Sciatic nerve (tissue), 2 donors: ENCODE measurements at places on chromosomes 3 and 15. TPM values are rescaled to one million over a fixed set of nuclear protein-coding genes. Genes with fewer than 3 reads are reported as not detected.

- no peak for DNase-seq
Measured at GRCh38 chr3:2774481-2775249, 335.5 kb downstream of the IL5RA start.

GRCh38 chr15:51600114-51600513 is 22.5 kb downstream of the DMXL2 start:
- no peak for DNase-seq

DNA sequence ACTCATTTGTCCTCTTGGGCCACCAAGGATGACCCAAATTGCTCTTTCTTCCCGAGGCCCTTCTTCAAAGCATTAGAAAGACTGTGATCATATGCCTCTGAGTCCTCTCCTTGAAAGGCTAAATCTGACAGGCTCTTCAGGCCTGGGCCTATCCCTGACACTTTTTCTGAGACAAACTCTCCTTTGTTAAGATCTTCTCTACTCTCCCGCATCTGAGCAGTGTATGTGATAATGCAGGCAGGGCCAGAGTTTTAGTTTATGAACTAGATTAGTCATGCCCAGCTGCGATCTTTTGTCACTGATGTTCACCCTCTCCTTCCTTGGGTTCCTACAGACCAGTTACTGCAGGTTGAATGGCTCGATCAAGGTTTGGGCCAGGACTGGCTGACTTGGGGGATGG is 39.2 kb downstream of the MASP1 start:
- no peak for DNase-seq

DNA sequence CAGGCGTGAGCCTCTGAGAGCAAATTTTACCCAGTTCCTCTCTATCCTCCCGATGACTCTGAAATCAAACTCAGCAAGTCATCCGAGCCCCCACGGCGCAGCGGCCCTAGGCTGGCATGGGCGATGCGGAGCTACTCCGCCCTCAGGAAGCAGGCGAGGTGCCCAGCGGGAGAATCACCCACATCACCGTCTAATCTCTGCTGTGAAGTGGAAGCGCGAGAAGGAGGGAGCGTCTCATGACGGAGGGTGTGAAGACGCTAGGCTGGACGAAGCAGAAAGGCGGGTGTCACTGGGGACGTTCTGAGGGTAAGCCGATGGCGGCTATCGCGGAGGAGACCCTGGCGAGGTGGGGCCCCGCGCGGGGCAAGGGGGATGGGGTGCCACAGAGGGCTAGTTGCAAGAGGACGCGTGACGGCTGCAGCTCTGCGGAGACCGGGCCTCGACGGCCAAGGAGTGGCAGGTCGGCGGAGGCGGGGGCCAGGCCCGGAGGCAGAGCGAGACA is 9.1 kb upstream of the GNAI2 start:
- DNase-seq: no peak

DOCK3 gene
- total RNA-seq: 6.2 TPM

DNA sequence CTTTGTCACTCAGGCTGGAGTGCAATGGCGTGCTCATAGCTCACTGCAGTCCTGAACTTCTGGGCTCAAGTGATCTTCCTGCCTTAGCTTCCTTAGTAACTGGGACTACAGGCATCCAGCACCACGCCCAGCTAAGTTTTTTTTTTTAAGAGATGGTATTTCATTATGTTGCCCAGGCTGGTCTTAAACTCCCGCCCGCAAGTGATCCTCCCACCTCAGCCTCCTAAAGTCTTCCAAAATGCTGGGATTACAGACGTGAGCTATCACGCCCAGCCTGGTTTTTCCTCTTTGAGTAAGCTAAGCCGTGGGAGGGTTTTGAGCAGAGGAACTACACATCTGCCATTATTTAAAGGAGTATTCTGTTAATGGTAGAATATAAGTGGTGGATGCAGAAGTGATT is 7.4 kb upstream of the LRRFIP2 start:
- no peak for DNase-seq

DNA sequence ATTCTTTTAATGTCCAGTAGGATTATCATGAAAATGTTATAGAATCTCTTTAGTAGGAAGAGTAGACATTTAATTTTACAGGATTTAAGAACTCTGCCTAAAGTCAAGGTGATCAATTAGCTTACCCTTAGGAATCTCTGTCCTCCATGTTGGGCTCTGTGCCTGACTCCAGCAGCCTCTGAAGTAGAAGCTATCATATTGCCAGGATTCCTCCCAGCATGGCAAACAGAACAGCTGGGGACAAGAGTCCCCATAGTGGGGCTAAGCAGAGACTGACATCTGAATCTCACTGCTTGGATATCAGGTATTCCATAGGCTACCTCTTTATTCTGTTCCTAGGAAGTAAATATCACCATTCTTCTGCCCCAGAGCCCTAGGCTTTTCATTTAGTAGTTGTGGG is 1.5 kb downstream of the SLC15A2 start:
- DNase-seq: no peak

DNA sequence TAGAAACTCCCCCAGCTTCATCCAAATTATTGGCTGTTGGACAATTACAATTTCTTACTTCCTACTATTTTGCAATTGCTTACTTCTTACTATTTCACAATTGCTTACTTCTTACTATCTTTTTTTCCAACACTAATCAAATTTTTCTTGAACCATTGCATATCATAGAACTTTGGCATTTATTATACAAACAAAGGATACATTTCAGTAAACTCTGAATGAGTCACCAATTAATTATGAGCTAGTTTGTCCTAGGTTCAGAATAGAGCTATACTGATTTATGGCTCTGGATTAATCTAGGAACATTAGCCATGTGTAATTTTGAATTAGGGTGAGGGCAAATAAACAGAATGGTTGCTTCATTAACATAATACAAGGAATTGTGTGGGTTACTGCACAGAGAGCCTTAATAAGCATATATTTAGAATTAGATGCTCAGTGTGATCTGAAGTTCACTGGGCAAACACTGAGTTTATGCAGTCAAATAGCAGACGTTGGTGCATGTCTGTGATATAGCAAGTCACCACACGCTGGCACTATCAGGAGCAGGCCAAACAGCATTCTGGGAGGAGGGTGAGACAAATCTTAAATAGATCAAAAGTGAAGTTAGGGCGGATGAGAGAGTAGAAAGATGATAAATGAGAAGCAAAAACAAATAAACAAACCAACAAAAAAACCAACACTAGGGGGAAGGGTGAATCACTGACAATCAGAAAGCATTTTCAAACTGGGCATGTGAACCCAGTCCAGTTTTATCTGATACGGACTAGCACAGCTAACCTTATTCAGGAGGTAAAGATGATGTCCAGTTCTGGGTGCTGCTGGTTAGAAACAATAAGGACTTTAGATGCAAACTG is 21.5 kb downstream of the GABRR3 start:
- DNase-seq: no peak

FOXB1 gene
- not detected for total RNA-seq

CLEC3B gene
- 105 TPM for total RNA-seq

DNA sequence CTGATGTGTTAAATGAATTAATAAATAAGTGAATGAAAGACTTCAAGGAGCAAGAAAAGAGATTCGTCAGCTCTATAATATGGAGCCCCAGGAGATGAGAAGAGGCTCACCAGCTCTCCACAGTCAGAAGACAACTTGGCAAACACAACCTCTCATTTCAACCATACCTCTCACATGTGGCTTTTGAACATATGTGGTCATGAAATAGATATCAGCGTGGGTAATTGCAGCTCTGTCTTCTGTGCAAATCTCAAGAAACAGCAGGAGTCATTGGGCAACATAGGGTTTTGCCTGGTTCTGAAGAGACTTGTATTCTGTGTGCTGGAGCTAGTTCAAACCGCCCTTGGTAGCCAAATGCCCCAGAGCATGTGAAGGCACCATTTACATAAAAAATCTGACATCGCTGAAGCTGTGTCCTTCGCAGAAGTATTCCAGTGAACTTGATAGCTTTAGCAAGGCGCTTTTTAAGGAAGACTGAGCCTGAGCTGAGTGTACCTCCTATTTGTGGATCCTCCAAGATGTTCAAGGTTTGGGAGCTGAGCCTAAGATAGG is 8.4 kb downstream of the CX3CR1 start:
- DNase-seq: no peak

DNA sequence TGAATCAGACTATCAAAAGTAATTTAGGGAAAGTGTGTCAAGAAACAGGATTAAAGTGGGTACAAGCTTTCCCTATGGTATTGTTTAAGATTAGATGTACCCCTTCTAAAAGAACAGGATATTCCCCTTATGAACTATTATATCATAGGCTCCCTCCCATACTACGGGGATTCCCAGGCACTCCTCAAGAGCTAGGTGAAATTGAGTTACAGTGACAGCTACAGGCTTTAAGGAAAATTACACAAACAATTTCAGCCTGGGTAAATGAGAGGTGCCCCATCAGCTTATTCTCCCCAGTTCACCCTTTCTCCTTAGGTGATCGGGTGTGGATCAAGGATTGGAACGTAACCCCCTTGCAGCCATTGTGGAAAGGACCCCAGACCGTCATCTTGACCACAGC is 240.8 kb upstream of the CNTN6 start:
- DNase-seq: no peak

DNA sequence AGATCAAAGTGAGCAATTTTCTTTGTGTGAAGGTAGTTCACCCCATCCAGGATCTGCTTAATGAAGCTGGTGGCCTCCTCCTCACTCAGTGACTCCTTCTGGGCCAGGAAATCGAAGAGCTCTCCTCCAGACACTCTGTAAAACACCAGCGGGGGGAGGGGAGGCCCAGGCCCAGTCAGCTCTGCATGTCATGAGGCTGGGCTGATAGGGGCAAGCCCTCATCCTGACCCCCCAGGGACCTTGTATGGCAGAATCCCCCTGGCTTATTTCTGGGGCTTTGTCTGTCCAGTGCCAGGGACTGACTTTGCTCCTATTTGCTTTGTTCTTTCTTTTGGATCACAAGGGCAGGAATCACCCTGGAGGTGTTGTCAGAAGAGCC is 74.9 kb downstream of the DAPK2 start:
- DNase-seq: no peak

GRCh38 chr3:30632065-30632464 is 25.7 kb downstream of the TGFBR2 start:
- DNase-seq: no peak

DNA sequence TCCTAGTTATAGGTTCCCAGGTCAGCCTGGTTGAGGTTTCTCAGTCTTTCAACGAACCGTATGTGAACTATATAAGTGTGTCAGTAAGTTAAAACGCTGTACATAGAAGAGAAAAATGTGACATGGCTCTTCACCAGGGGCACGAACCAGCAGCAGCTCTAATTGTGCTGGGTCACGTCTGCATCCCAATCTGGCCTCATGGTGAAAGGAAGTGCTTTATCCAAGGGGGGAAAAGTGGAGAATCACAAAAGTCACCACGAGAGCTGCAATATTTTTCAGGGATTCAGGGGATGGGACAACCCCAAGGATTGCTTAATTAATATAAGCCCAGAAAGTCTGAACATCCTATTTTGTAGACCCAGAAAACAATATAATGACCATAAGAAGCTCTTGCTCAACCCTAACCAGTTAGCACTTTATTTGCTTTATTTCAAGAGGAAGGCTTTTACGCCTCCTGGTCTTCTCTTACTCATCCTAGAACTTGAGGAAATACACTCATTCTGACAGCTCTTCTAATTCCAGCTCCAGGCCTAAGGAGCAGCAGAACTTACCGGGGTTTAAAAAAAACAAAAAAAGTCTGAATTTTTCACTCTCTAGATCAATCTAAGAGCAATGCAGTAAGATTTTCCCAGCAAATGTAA is 16.5 kb downstream of the ANXA2 start:
- DNase-seq: no peak

DNA sequence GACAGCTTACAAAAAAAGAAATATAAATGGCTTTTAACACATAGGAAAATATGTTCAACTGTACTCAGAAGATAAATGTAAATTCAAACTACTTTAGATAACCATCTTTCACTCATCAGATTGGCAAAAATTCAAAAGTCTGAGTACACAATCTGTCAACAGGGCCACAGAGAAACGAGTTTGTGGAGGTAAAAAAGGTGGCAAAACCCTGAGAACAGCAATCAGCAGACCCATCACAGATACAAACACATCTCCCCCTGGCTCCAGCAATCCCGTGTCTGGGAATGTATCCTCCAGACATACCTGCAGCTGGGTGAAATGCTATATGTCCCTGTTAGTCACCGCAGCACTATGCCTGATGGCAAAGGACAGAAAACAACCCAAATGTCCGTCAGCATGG is 149.5 kb downstream of the OSBPL10 start:
- DNase-seq: no peak
